Left ventricle myocardium inferior (tissue), 1 donor: ENCODE measurements at places on chromosomes 1 and 21. TPM values are rescaled to one million over a fixed set of nuclear protein-coding genes. Genes with fewer than 3 reads are reported as not detected.

Gene PLA2G4A
- total RNA-seq: 2.7 TPM

Gene NT5C1A
- total RNA-seq: 26.8 TPM

Gene CD160
- total RNA-seq: not detected

GRCh38 chr1:2589431-2590232 lies 3.1 kb downstream of the PRXL2B start:
- no peak for DNase-seq
- H3K36me3 ChIP-seq: peaks cover 10% of the 10 kb centered on the region
- no peak overlapping the region for H3K27ac ChIP-seq
- H3K4me1 ChIP-seq: peaks cover 46% of the 10 kb centered on the region
- peaks cover 18% of the 10 kb centered on the region for H3K27me3 ChIP-seq
- H3K4me3 ChIP-seq: no peak overlapping the region

DNA sequence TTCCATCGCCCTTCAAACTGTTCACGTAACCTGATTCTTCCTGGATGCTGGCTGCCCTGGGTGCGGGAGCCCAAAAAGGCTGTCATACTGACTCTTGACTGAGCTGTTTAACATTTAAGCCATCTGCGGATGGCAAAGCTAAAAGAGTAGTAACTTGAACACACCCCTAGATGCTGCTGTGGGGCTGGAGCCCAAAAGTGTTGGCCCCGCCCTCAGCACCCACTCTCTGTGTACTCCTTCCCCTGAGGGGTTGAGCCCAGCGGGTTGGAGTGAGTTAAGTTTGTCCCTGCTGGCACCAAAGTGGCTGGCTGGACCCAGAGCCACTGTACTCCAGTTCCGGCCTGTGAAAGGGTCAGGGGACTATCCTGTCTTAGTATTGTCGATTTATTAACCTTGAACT lies 640.6 kb downstream of the PTPRU start:
- no peaks in the 10 kb centered on the region for H3K36me3 ChIP-seq
- H3K27me3 ChIP-seq: peaks cover 31% of the 10 kb centered on the region
- H3K4me1 ChIP-seq: peaks cover 17% of the 10 kb centered on the region
- no peak overlapping the region for H3K4me3 ChIP-seq
- DNase-seq: no peak
